Body of pancreas (tissue), 4 donors: ENCODE measurements at places on chromosomes 16 and 17. TPM values are rescaled to one million over a fixed set of nuclear protein-coding genes. Genes with fewer than 3 reads are reported as not detected.

DNA sequence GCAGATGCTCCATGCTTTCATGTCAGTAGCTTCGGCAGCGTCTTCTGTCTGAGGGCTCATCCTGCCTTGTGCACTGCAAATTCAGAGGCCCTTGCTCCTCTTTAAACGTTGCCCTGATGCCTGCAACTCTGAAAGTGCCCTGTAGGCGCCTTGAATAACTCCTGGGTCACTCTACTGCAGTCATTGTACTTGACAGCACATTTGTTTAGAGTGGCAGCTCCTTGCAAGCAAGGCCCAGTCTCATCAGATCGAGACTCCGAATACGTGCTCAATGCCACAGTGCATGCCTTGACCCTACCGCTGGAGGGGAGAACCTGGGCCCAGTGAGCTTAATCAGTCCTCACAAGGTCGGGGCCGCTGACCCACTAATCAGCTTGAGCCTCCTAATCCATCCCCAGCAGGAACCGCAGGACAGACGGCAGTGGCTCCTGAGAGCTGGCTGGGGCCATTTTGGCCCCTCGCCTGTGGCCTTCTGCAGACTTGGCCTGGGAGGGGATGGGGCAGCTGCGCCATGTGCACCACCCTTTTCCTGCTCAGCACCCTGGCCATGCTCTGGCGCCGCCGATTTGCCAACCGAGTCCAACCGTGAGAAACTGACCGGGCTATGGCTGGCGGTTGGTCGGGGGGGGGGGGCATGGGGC lies at the start of gene PRCD:
TSS of gene PRCD (plus strand) at position 414 of the 641 bp plus-strand sequence. CDS start at position 512, 98 bp downstream.
- H3K27ac ChIP-seq, result no peak within 1 kb of the TSS
- H3K27me3 ChIP-seq, result peaks cover 10% of the 10 kb centered on the region
- no peak for DNase-seq
- no peak within 1 kb of the TSS for H3K4me3 ChIP-seq
- H3K36me3 ChIP-seq, result no peaks in the 10 kb centered on the region
- peaks cover 40% of the 10 kb centered on the region for H3K4me1 ChIP-seq

DNA sequence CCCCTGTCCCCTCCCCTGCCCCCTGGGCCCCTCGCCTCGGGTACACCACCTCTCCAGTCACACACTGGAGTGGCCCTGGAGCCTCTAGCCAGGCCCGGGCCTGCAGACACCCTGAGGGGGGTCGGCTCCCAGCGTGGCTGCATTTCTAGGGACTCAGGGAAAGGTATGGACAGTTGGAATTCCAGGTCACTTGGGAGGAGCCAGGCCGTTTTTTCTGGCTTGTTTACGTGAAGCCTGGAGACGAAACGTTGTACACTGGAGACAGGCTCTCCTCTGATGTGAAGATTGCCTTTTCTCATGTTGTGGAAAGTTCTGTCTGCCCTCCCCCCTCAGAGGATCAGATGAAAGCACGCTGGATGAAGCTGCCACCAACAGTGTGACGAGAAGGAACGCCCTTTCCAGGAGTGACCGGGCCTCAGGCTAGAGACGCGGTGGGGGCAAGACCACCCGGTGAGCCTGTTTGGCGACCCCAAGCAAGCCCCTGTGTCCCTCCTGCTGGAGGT lies 4.0 kb upstream of the PPP1R27 start:
- no peak overlapping the region for H3K4me3 ChIP-seq
- DNase-seq, result no peak
- peaks cover 11% of the 10 kb centered on the region for H3K36me3 ChIP-seq
- peaks cover 37% of the 10 kb centered on the region for H3K4me1 ChIP-seq

DNA sequence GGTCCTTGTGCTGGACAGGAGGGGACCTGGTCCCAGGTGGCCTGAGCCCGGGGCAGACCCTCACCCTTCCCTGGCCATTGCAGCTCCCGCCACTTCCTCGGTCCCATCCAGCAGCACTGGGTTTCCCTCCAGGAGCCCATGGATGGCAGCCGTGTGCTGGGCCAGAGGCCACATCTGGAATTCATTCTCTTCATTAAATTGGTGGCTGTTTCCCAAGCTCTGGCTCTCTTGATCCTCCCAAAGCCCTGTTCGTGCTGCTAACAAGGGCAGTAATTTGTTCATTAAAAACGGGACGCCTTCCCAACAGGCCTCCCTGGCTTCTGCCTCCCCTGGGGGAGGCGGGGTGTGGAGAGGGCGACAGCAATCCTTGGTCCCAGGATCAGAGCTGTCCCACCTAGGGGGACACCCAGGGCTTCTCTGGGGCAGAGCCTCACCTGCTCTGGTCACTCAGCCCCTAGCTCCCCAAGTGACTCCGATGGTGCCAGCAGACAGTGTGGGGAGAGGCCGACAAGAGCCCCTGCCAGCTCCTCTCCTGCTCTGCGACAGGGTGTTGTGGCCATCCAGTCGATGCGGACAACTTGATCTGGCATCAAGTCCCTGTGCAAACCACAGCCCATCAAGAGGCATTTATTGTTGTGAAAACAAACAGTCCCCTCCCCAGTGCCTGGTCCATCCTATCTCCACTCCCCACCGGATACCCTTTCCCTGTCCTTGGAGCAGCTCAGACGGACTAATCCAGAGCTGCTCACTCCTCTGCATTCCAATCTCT lies 44.0 kb downstream of the SDK2 start:
- no peak overlapping the region for H3K27ac ChIP-seq
- H3K4me3 ChIP-seq, result no peak overlapping the region
- no peak for DNase-seq
- no peaks in the 10 kb centered on the region for H3K36me3 ChIP-seq
- no peaks in the 10 kb centered on the region for H3K4me1 ChIP-seq

DNA sequence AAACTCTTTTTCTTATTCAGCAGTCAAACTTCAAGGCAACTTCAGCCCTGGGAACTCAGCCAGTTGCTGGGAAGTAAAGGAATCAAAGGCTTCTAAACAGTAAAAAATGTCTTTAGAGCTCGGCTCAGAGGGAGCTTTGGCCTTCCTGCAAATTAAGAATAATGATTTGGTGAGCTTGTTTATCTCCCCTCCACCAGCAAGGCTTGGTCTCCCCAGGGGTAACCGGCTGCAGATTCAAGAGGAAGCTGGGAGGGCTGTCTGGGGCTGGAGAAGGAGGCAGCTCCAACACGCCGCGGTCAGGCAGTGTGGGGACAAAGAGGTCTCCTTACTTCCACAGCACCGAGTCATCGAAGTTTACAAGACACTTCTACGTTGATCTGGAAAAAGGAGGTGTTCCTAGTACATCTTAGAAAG lies 17.7 kb upstream of the DOC2B start:
- DNase-seq, result peak; percentile 56
- no peaks in the 10 kb centered on the region for H3K27me3 ChIP-seq
- no peak overlapping the region for H3K4me3 ChIP-seq
- H3K27ac ChIP-seq, result no peak overlapping the region
- no peaks in the 10 kb centered on the region for H3K36me3 ChIP-seq

DNA sequence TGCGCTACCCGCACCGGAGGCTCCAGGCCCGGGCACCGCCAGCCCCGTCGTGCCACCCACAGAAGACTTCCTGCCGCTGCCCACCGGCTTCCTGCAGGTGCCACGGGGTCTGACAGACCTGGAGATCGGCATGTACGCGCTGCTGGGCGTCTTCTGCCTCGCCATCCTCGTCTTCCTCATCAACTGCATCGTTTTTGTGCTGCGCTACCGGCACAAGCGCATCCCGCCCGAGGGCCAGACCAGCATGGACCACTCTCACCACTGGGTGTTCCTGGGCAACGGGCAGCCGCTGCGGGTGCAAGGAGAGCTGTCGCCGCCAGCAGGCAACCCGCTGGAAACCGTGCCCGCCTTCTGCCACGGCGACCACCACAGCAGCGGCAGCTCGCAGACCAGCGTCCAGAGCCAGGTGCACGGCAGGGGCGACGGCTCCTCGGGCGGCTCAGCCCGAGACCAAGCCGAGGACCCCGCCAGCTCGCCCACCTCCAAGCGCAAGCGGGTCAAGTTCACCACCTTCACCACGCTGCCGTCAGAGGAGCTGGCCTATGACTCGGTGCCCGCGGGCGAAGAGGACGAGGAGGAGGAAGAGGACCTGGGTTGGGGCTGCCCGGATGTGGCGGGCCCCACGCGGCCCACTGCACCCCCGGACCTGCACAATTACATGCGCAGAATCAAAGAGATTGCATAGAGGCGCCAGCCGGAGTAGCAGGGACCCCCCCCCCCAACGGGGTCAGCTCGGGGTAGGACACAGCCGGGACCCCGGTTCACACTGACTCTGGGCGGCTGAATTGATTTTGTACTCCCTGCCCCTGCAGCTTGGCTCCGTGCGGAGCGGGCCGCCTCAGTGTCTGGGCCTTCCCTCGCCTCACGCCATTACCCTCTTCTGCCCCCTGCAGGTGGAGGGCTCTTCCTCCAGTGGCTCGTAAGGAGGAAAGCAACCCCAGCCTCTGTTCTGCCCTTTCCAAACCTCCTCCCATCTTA lies 58.5 kb downstream of the TMEM132E start:
- DNase-seq, result peak; percentile 85
- no peak overlapping the region for H3K4me3 ChIP-seq
- H3K4me1 ChIP-seq, result peaks cover 11% of the 10 kb centered on the region
- no peaks in the 10 kb centered on the region for H3K27me3 ChIP-seq

- H3K4me1 ChIP-seq, result peaks cover 27% of the 10 kb centered on the region
- peak overlapping the region; percentile 91 for H3K27ac ChIP-seq
- DNase-seq, result no peak
- no peaks in the 10 kb centered on the region for H3K36me3 ChIP-seq
- H3K4me3 ChIP-seq, result peak overlapping the region; percentile 87
These were observed 482 bp upstream of the SSH2 start for GRCh38 chr17:29930409-29931010.

- H3K36me3 ChIP-seq, result no peaks in the 10 kb centered on the region
- H3K4me3 ChIP-seq, result no peak overlapping the region
- DNase-seq, result no peak
- H3K27me3 ChIP-seq, result no peaks in the 10 kb centered on the region
These were observed 185.0 kb downstream of the TANC2 start for GRCh38 chr17:63150994-63151464.

DNA sequence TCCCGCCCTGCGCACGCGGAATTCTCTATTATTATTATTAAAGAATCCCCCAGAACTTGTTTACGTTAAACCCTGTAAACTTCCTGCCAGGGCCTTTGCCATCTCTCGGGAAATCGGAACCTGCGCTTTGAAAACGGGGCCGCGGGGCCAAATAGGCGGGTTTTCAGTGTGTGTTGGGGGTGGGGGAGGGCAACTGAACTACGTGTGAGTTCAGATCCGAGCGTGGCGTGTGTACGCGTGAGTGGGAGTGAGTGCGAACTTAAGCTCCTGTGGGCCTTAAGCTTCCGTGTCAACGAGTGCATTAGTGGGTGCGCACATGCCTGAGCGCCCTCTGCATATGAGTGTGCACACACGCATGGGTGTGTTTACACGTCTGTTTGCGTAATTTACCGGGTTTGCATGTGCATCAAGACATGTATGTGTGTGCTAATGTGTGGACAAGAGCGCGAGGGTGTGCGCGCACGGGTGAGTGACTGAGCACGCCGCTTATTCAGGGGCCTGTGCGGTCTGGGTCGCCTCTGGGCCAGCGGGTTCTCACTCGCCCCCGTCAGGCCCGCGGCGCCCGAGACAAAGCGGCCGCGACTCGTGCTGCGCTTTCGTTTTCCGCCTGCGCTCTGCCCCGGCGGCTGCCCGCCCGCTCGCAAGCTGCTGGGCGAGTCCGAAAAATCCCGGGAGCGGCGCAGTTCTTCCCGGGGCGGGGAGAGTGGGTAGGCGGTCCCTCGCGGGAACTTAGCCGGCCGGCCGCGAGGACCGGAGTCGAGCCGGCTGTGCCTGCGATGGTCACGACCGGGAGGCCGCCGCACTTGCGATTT lies 1.2 kb upstream of the FOXF1 start:
- peaks cover 25% of the 10 kb centered on the region for H3K27me3 ChIP-seq
- peak overlapping the region; percentile 29 for H3K4me3 ChIP-seq
- H3K27ac ChIP-seq, result peak overlapping the region; percentile 67
- DNase-seq, result peak; percentile 21

GRCh38 chr17:75888484-75888883 lies 8.3 kb downstream of the TRIM65 start:
- no peaks in the 10 kb centered on the region for H3K27me3 ChIP-seq
- H3K27ac ChIP-seq, result no peak overlapping the region
- H3K4me1 ChIP-seq, result no peaks in the 10 kb centered on the region
- no peaks in the 10 kb centered on the region for H3K36me3 ChIP-seq

DNA sequence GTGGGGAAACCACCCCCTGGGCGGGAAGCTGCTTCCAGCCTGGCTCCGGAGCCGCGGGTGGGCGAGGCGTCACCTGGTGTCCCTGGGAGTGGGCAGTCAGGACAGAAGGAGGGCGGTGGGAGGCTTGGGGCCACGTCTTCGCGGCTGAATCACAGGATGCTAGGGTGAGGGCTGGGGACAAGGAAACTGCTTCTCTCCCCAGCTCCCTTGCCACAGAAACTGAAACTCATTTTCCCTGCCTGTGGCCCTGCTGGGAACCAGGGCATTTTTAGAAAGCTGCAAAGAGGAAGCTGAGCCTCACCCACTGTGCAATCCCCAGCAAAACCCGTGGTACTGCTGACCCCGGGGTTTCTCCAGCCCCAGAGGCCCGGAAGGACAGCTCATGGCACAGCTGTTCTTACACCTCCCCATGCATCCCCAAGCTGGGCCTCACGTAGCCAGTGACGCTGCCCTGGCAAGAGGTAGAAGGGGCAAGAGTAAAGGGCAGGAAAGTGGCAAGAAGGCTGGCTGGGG lies 8.2 kb downstream of the RHBDF2 start:
- H3K27ac ChIP-seq, result no peak overlapping the region
- DNase-seq, result no peak
- H3K4me1 ChIP-seq, result peaks cover 56% of the 10 kb centered on the region

DNA sequence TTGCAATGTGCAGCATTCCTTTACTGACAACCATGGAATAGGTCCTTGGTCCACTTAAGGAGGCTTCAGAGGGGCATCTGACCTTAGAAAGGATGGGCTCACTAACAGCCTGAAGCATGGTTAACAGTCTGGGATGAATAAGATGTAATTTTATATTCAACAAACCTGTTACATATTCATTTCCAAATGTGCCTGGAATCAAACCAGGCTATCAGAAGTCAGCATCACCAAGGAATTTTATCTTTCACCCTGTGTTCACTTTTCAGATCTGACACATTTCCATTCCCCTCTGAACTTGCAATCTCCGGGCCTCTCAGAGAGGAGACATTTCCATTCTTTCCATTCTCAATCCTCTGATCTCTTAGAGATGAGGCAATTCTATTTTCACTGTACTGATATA lies 62.4 kb downstream of the SNX11 start:
- H3K27ac ChIP-seq, result no peak overlapping the region
- H3K27me3 ChIP-seq, result no peaks in the 10 kb centered on the region
- H3K4me1 ChIP-seq, result peaks cover 6% of the 10 kb centered on the region
- DNase-seq, result no peak

- no peak overlapping the region for H3K4me3 ChIP-seq
- no peaks in the 10 kb centered on the region for H3K4me1 ChIP-seq
- no peaks in the 10 kb centered on the region for H3K36me3 ChIP-seq
- no peak overlapping the region for H3K27ac ChIP-seq
- H3K27me3 ChIP-seq, result no peaks in the 10 kb centered on the region
These were observed 80.0 kb downstream of the USP32 start for GRCh38 chr17:60311936-60312335.

The PLA2G10 gene
- total RNA-seq, result 2.6 TPM

The SPNS3 gene
- not detected for total RNA-seq

The ABCC11 gene
- not detected for total RNA-seq

The KAT2A gene
- 50.6 TPM for total RNA-seq
